A172 (cell line): ENCODE measurements at places on chromosomes 16 and 17.
A peak's percentile ranks its signal among the peaks of the same experiment; 100 is the strongest.

- peak; percentile 67 for DNase-seq
Measured at GRCh38 chr17:61325382-61326073, 74.1 kb upstream of the TBX2 start.

GRCh38 chr16:82639263-82639662, 12.5 kb downstream of the CDH13 start:
- no peak for DNase-seq

- no peak for DNase-seq
Measured at GRCh38 chr17:61815863-61816503, 47.3 kb downstream of the BRIP1 start.

DNA sequence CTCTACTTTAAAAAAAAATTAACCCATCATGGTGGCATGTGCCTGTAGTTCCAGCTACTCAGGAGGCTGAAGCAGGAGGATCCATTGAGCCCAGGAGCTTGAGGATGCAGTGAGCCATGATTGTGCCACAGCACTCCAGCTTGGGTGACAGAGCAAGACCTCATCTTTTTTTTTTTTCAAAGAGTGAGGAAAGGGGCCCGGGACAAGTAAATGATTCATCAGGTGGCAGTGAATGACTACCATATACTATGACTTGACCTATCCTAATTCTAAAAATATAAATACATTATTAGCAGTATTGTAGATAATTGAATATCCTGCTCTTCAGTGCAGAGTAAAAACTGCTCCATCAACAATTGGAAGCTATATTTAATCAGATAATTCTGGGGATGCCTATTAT, 55.3 kb downstream of the CLUH start:
- DNase-seq, result no peak

DNA sequence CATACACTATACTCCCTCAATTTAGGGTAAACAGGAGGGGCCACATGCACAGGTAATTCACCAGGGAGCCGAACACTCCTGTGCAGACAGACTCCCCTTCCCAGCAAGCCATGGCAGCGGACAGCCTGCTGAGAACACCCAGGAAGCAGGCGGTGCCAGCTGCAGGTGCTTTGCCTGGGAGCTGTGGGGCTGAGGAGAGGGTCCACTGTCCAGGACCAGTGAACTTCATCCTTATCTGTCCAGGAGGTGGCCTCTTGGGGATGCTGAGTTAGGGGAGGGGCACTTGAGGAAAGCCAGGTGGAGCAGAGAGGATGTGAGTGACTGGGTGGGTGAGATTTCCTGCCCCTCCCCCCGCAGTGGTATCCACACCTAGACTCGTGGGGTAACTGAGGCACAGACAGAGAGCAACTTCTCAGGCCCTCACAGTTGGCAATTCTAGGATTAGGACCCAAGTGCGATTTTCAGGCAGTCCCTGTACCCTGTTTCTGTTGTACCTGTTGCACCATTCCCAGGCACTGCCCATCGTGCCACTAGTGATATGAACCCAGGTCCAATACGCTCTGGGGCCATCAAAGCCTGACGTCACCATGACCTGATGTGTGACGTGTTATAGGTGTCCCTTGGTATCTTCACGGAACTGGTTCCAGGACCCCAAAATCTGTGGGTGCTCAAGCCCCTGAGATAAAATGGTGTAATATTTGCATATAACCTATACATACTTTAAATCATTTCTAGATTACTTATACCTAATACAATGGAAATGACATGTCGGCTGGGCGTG, 1.2 kb downstream of the GRN start:
- DNase-seq, result no peak

DNA sequence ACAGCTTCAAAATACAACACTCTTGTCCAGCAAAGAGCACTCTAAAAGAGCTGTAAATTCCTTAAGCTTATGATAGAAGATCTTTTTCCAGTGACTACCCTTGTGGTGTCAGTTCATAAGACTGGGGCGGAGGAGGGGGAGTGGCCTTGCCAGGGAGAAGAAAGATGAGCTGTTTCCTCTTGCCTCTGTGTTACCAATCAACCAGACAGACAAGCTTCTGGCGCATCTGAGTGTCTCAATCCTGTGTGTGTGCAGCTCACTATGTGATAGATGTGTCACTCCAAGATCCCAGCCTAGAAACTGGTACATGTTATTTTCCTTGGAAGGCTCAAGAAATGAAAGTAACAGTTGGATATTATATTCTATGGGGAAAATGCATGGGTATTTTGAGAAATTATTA, 167.4 kb upstream of the CACNG3 start:
- DNase-seq, result no peak

DNA sequence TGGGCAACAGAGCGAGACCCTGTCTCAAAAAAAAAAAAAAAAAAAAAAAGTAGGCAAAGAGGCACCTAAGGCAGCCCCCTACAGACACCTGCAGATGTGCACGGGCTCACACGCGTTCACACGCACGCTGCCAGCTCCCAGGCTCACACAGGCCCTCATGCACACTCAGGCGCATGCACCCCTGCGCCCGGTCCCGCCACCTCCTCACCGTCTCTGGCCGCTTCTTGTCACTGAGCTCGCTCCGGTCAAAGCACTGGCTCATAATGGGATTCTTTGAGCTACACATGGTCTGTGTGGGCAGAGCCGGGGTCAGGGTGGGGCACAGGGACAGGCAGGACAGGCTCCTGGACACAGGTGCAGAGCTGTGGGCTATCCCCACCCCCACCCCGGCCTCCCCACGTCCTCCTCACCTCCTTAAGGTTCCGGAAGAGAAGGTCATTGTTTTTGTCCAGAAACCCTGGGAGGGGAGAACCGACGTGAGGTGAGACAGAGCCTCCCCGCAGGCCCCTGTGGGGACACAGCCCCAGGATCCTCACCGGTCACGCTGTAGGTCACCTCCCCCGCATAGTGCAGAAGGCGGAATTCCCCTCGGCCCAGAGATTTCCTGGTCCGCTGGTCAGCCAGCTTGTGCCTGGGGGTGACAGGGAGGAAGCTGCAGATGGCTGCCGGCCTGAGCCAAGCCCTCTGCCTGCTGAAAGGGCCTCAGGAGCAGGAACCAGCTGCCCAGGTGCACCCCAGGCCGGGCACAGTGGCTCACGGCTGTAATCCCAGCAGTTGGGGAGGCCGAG, 17.9 kb downstream of the MYO1C start:
- no peak for DNase-seq
